ENCODE measurements at places on chromosomes 4 and X.

DNA sequence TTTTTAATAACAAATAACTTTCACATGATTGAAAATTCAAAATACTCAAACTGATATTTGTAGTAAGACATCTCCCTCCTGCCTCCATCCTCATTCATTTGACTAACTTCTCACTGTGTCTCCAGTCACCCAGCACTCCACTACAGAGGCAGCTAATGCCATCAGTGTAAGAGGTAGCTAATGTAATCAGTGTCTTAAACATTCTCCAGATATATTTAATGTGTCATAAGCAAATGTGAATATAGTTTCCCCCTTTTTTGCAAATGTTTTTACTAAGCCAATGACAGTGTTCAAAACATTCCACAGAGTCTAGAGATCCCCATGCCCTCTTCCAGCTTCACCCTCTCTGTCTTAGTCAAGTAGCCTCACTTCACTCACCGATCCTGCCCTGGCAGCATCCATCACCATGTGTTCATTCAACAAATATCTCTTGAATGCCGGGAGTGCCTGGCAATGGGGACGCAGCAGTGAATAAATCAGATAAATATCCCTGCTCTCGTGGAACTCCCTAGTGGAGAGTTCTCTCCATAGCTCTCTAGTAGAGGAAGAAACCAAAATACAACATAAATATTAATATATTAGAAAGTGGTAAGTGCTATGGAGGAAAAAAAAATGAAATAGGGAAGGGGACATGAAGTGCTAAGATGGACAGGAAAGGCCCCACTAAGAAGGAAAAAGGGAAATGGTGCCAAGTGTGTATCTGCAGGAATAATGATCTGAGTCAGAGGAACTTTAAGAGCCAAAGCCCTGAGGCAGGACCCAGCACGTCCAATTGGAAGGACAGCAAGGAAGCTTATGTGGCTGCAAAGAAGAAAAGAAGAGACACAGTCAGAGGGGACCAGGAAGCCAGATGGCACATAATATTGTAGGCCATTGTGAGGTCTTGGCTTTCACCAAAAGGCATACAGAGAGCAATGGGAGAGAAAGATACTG, 18.7 kb downstream of the SCFD2 start:
- no peak for DNase-seq

- no peak for DNase-seq
Measured at GRCh38 chr4:14529653-14530052, 472.6 kb upstream of the CPEB2 start.

- no peak for DNase-seq
Measured at GRCh38 chrX:24643116-24643515, 4.0 kb downstream of the PCYT1B start.

- no peak for DNase-seq
Measured at GRCh38 chr4:100461807-100462605, 55.8 kb downstream of the EMCN start.

DNA sequence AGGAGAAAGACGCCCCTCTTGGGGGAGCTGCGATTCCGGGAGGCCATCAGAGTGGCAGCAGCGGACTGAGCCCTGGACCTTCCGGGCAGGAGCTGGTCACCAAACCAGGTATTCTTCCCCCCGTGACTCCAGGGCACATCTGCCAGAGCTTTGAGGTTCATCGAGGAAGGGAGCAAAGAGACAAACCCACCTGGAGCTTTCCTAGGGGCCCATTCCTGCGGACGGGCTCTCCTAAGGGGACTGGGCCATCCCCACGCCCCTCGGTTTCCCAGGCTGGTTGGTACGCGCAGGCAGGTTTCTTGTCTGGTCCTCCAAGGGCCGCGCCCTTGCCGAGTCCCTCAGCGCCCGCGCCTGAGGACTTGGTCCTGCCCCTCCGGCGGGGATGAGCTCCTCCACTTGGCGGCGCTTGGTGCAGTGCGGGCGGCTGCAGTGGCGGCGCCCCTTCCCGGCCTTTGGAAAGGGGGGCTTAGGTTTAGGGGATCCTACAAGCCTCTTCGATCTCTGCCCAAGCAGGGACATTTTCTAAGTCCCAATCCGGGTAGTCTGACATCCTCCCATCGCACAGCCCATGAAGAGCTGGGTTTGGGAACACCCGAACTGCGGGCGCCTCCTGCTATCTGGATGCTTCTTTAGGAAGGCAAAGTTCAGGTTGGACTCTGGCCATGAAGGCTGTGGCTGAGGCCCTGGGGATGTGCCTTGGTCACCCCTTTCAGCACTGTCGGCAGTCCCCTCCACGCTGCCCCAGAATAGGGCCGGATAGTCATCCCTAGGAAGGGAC, 538 bp downstream of the STBD1 start:
- no peak for DNase-seq

- no peak for DNase-seq
Measured at GRCh38 chr4:147195386-147195785, 249.7 kb upstream of the TTC29 start.

- DNase-seq: no peak
Measured at GRCh38 chr4:5928274-5928673, 35.4 kb upstream of the CRMP1 start.

GRCh38 chrX:45660477-45660876, 459.8 kb upstream of the DIPK2B start:
- DNase-seq: no peak

GRCh38 chrX:111348429-111348828, 63.6 kb downstream of the DCX start:
- DNase-seq: no peak

- no peak for DNase-seq
Measured at GRCh38 chr4:5203309-5203992, 152.2 kb downstream of the STK32B start.

GRCh38 chr4:107853444-107854355, 29.0 kb downstream of the SGMS2 start:
- no peak for DNase-seq

GRCh38 chrX:96791559-96791958, 92.1 kb upstream of the RPA4 start:
- no peak for DNase-seq

DNA sequence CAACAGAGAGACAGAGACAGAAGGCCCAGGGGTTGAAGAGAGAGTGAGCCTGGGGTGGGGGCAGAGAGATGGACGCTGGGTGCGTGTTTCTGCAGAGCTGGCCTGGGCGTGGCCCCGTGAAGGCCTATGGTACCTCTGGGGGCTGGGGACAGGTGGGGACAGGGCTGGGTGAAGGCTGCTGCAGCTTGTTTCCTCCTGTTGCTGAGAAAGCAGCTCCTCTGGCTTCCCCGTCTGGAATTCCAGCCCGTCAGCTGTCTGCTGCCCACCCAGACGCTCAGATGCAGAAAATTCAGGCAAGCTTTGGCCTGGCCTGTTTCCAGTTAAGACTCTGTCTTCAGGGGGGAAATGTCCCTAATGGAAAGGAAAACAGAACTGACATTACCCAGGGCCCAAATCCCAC, 76.8 kb upstream of the PSAPL1 start:
- DNase-seq: no peak

GRCh38 chr4:139806929-139807328, 141.3 kb downstream of the MGST2 start:
- no peak for DNase-seq

DNA sequence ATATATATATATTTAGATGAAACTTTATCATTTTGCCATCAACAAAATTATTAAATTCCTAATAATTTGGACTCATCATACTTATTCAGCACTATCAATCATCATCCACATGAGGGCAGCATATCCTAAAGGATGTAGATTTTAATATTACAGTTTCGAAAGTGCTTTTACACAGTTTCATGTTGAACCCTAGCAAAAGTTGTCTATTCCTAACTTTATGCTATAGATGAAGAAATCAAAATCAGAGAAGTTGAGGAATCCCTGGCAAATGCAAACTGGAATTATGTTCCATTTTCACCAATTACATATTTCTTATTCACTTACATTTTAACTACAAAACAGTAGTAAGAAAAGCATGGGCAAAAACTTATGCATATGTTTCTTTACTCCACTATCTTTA, 36.6 kb upstream of the UGT2A1 start:
- no peak for DNase-seq

DNA sequence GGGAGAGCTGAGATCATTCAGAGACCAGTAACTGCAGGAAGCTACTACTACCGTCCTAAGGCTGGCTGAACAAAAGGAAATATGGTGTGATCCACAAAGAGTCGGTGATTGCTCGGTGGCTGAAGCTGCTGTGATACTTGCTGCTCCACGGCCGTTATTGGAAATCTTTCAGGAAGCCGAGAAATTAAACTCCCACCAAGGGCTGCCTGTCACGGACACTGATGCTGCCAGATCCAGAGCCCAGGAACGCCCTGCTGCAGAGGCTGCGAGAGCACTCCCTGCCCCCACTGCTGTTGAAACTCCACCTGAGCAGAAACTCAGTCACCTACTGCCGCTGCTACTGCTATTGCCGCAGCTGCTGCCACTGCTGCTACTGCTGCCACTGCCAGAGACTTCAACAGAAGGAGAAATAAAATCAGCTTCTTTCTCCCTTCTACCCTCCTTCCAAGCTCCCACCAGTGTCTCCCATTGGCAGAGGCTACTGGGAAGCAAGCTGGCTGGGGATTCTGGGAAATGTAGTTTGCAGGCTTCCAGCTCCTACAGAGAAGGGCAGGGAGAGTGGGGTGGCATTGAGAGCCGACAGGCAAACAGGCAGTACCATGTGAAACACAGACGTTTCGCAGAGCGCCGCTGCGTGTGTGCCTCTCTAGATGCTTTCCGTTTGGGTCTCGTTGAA, 126.0 kb upstream of the ENPP6 start:
- no peak for DNase-seq

DNA sequence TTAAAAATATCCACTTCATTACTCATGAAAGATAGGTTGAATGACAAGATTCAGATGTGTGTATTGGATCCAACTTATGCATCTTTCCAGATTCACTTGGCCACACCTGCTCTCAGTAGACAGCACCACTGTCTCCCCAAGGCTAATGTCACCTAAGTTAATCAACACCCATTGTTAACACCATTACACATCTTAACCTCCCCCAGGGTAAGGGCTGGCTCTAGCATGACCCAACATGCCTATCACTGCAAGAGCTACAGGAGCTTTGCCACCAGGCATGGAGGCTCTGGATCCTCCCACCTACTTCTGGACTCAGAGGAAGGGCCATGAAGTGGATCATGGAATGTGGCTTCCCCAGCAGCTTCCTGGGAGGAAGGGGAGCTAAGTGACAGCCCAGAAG, 32.8 kb upstream of the LSM6 start:
- no peak for DNase-seq

Measured in stimulated activated CD4-positive, alpha-beta T cell treated with anti-CD3 and anti-CD28 coated beads, Interleukin-1b, Interleukin-23, amount 100 ng/mL, for 1 hour (primary cell).